ENCODE measurements at places on chromosomes 4 and X. TPM values are rescaled to one million over a fixed set of nuclear protein-coding genes. Genes with fewer than 3 reads are reported as not detected.

GRCh38 chr4:20091781-20092180, 159.9 kb upstream of the SLIT2 start:
- no peak for DNase-seq

The DDX53 gene
- not detected for total RNA-seq

DNA sequence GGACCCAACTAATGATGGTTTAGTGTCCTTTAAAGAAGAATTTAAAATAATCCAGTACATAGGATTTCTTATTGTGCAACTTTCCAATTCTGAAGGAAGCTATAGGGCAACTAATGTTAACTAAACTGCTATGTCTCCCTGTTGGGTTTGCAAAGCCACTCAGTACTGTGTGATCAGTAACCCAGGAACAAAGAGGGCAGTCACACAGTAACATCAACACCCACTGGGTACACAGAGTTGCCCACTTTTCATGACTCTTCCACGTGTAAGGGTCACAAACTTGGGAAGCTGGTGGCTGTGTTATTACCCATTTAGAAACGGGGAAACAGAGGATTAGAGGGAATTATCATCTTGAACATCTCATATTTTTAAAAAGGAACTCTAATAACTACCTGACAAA, 555.0 kb upstream of the DIPK2B start:
- no peak for DNase-seq

- no peak for DNase-seq
Observed at GRCh38 chr4:184889666-184890335, 64.0 kb upstream of the ACSL1 start.

The PABPC5 gene
- total RNA-seq, result not detected

Measured in T-cell (primary cell).